ENCODE measurements at places on chromosomes 16 and 17. TPM values are rescaled to one million over a fixed set of nuclear protein-coding genes. Genes with fewer than 3 reads are reported as not detected.

The CACNG4 gene
- 5.9 TPM for total RNA-seq

- no peaks in the 10 kb centered on the region for H3K36me3 ChIP-seq
- no peak overlapping the region for H3K27ac ChIP-seq
- peaks cover 7% of the 10 kb centered on the region for H3K4me1 ChIP-seq
Observed at GRCh38 chr17:46152423-46152822, 40.8 kb downstream of the KANSL1 start.

DNA sequence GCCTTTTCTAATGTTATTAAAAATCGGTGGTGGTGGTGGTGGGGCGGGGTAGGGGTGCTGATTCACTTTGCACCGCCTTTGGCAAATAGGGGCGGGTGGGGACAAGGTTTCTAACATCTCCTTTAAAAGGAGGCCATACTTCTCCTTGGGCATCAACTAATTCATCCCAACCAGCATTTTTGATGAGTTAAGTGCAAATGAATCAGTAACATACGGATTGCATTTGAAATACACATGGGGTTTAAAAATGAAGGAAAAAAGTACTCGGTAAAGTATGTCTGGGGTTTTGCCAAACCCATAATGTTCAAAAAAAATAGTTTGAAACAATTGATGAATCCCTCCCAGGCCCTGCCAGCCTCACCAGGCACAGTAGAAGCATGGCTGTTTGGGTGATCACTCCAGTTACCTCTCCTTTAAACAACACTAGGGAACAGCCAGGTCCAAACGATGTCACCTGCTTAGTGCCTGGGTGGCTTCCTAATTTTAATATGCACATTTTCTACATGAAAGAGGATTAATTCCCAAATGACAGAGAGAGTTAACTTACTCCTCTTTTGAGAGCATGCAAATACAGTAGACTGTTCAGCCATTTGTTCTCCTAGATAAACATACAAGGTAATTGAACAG is 107.2 kb downstream of the ANKFN1 start:
- no peak for DNase-seq
- H3K36me3 ChIP-seq, result no peaks in the 10 kb centered on the region
- no peaks in the 10 kb centered on the region for H3K4me1 ChIP-seq
- H3K4me3 ChIP-seq, result no peak overlapping the region
- no peak overlapping the region for H3K27ac ChIP-seq

DNA sequence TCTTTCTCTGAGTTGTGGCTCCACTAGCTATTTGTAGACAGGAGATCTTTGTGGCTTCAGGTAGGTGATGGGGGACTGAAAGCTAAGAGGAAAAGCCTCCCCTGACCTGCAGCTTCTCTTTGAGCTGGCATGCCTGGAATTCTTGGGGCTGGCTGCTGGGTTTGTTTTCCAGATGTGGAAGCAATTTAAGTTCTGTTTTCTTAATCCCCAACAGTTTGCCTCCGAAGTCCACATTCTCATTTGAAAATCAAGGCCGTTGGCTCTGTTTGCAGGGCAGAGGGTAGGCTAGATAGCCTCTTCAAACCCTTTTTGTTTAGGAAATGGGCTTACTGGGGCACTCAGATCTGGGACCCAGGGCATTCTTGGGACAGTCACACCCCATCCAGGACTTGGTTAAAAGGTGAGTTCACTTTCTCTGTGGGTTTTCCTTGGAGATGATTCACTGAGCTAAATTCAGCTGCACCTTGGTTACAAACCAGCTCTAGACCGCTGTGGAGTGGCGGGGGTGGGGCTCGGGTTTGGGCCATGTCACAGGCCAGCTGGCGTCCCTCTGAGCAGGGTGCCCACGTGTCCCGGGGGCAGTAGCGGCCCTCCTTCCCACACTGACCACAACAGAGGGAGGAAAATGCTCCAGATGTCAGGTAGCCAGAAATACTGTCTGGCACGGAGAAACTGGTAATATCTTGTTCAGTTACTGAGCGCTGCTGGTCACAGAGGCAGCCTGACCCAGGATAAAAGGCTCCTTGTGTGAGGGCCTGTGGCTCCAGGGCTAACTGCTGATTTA is 108.5 kb downstream of the RAB11FIP4 start:
- DNase-seq, result peak; percentile 58
- peaks cover 35% of the 10 kb centered on the region for H3K4me1 ChIP-seq
- no peak overlapping the region for H3K4me3 ChIP-seq

GRCh38 chr17:38428643-38429371 is 543 bp downstream of the ARHGAP23 start:
- no peaks in the 10 kb centered on the region for H3K36me3 ChIP-seq
- peak; percentile 70 for DNase-seq
- H3K27me3 ChIP-seq, result no peaks in the 10 kb centered on the region
- no peak overlapping the region for H3K27ac ChIP-seq
- H3K4me1 ChIP-seq, result peaks cover 35% of the 10 kb centered on the region
